Natural killer cell (primary cell): ENCODE measurements at places on chromosomes 4 and X. TPM values are rescaled to one million over a fixed set of nuclear protein-coding genes. Genes with fewer than 3 reads are reported as not detected.

ALPK1 gene
- 1.9 TPM for total RNA-seq

PAGE5 gene
- not detected for total RNA-seq

GRCh38 chr4:110737931-110738330, 115.1 kb upstream of the PITX2 start:
- no peak overlapping the region for H3K27ac ChIP-seq
- H3K36me3 ChIP-seq, result no peaks in the 10 kb centered on the region
- DNase-seq, result no peak
- H3K27me3 ChIP-seq, result no peaks in the 10 kb centered on the region
- H3K4me1 ChIP-seq, result no peaks in the 10 kb centered on the region
- H3K4me3 ChIP-seq, result no peak overlapping the region

RIBC1 gene
- 1.1 TPM for total RNA-seq

DNA sequence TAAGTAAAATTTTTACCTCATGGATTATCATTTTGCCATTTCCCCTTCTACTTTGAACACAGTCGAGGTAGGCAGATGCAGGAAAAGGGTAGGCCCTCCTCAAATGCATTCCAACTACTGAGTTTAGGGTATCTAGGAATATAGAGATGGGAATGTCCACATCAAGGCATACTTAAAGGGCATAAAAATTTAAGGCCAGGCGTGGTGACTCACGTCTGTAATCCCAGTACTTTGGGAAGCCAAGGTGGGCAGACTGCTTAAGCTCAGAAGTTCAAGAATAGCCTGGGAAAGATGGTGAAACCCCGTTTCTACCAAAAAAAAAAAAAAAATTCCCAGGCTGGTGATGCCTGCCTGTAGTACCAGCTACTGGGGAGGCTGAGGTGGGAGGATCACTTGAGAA, 146.5 kb downstream of the PDGFC start:
- H3K4me3 ChIP-seq, result no peak overlapping the region
- no peak overlapping the region for H3K27ac ChIP-seq
- no peaks in the 10 kb centered on the region for H3K4me1 ChIP-seq
- DNase-seq, result no peak
- H3K27me3 ChIP-seq, result no peaks in the 10 kb centered on the region
